Activated CD4-positive, alpha-beta T cell treated with anti-CD3 and anti-CD28 coated beads, Interleukin-2, amount 10 ng/mL, durations not matched to agents 24 days and 14 days (primary cell): ENCODE measurements at places on chromosomes 2 and 18.

- no peak for DNase-seq
Observed at GRCh38 chr2:16625759-16626158, 39.9 kb downstream of the CYRIA start.

GRCh38 chr2:197140045-197140444 lies 170.5 kb downstream of the ANKRD44 start:
- no peak for DNase-seq

DNA sequence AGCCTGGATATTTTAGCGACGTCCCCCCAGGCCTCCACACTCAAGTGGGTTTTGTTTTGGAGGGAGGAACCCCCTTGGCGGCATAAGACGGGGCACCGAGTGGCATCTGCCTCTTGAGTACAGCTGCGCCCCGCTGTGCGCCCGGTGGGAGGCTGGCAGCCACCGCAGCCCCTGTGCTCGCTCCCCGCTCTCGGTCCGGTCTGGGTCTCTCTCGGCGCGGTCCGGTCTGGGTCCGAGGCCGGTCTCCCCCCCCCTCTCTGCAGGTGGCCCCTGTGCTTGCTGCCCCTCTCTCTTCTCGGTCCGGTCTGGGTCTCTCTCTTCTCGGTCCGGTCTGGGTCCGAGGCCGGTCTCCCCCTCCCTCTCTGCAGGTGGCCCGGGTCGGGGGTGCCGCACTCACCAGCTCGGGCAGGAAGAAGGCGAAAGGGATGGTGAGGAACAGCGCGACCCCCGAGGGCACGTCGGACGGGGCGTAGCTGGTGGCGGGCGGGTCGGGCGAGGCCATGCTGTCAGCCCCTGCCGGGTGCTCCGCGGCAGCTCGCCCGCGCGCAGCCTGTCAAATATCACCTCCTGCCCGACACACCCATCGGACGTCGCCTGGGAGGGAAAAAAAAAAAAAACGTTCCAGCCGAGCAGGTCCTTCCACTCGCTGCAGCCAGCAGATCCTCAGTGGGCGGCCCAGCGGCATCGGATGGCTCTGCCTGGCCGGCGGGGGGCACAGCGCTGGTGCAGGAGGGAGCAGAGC lies at the start of gene MALL:
Gene MALL, minus strand, starts transcription at position 532 of the 742 bp plus-strand sequence. Its CDS starts 30 bp downstream, at position 502.
- DNase-seq = peak; percentile 47

GRCh38 chr2:37976411-37976810 lies 51.3 kb downstream of the RMDN2 start:
- no peak for DNase-seq

DNA sequence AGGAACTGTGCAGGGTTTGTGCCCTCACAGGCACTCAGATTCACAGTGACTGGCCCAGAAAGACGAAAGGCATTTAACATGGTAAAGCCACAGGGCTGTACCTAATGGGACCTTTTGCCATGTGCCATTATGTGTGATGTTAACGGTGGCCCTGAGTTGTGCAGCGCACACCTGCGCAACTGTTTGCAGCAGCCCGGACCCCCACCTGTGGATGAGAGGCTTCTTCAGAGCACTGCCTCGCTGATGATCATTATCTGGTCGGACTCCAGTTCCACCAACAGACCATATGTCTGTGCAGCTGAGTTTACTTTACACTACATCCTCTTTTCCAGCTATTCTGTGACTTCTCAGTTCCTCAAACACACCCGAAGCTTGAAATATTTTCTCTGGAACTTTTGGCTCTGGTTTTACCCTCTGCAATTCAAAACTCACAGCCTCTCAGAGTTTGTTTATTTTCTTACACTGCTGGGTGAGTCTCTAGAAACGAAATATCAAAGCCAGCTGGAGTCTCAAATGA lies 35.6 kb upstream of the UBE2F start:
- DNase-seq = no peak

DNA sequence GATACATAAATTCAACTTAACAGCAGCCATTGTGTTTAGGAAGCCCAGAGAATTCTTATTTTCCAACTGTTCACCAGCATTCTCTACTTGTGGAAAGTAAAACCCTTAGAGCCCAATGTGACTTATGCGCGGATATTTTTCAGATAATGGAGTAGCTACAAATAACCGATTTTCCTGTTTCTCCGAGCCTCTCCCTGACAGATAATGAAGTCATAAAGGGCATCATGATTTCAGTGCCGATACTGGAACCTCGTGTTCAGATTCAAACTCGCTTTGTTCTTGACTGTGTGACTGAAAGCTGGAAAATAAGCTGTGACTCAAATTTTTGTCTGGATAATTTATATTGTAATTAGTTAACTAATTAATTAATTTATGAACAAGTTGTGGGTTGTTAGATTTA lies 228.2 kb downstream of the VAPA start:
- no peak for DNase-seq

- peak; percentile 37 for DNase-seq
Observed at GRCh38 chr2:200604571-200605255, 18.9 kb downstream of the AOX1 start.

- no peak for DNase-seq
Observed at GRCh38 chr18:6752202-6752860, 22.8 kb downstream of the ARHGAP28 start.

GRCh38 chr2:186841940-186842339 lies 7.0 kb downstream of the ZSWIM2 start:
- DNase-seq = no peak

DNA sequence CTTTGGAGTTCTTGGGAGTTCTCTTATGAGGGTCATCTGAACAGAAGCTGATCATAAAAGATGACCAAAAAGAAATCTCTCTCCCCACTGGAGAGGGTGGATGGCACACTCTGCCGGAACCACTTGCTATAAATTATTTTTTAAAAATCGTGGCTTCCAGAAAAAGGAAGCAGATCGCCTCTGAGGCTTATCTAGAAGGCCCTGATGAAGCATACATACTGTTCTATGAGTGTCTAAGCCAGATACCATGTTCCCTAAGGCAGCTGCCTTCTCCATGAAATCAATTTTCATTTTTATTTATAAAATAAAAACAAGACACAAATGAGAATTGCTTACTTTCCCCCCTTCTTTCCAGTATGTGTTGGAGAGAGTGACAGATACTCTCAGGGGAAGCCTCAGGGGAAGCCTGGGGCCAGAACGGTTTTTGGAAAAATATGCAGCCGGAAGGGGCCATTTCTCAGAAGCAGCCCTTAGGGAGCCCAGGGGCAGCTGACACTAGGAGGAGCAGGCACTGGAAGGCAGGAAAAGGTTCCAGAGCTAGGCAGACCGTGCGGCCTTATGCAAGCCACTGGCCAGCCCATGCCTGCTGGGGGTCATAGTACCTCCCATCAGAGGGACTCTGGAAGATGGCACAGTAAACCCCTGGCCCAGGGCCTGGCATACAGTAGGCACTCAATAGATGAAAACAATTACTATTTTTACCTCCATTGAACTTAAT lies 130.6 kb downstream of the CABLES1 start:
- DNase-seq = no peak

- DNase-seq = no peak
Observed at GRCh38 chr2:48548840-48549239, 18.9 kb downstream of the STON1 start.

DNA sequence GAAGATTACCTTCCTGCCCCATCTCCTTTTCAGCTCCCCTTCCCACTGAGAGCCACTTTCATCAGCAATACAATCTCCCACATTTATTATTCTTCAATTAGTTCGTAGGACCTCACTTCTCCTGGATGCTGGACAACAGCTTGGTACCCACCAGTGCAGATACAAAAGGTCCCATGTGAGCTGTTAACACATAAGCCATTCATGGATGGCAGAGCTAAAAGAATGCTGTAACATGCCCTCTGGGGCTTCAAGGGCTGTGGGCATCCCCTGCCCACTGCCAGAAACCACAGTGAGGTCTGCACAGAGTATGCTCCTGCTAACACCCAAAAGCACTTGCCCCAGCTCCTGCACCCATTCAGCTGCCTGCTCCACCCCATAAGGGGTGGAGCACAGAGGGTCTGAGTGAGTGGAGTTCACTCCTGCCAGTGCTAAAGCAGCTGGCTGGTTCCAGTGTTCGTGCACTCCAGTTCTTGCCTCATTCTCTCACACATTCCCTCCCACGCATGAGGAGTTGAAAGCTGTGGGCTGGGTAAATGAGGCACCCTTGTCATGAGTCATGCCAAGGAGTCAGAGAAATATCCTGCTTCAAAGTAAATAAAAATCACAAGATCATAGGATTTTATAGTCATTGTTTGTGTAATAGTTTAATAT lies 305.9 kb upstream of the TMEFF2 start:
- no peak for DNase-seq

DNA sequence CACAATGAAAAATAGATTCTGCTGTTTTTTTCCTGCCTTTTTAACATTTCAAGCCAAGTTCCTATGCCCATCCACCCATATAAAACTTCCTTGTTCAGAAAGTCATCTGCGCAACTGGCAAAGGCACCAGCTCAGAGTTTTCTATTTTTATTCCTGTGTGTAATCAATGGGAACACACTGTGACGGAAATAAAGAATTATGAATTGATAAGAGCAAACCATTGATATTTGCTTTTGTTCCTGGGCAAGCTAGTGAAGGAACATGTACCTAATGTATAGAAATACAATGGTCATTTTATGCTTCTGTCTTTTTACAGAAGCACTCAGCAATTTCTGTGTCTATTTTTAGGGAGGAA lies 30.8 kb upstream of the AAK1 start:
- no peak for DNase-seq

- no peak for DNase-seq
Observed at GRCh38 chr2:106943468-106944200, 57.7 kb upstream of the ST6GAL2 start.

- no peak for DNase-seq
Observed at GRCh38 chr2:11373096-11373495, 28.7 kb upstream of the ROCK2 start.

DNA sequence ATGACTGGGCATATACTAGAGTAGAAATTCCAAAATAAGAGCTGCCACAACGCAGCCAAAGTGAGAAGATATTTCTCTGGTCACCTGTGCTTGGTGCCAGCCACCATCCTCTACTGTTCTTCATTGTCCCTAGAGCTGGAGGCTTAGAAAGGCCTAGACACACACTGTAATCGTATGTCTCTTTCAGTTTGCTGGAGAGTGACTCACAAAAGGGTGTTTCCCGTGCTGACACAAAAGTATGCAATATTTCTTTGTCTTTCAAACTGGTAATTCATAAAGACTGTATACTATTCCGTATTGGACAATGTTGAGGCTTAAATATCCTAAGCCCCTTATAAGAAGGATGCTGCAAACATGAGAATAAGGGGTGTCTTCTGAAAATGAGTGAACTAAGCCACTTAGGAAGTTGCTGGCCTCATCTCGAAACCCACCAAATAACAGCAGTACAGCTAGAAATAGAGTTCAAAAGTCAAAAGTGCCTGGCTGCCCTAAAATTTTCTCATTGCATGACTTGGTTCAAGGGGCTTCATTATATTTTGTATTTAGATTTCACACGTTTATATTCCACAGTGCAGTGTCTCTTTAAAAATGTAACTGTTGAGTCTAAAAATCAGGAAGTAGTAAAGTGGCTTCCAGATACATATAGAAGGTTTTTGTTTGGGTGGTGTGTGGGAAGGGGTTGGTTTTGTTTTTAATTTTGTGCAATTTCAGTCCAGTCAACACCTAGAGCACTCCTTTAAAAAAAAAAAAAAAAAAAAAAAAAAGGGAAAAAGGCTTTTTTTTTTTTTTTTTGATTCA lies 601.1 kb downstream of the ARHGAP15 start:
- DNase-seq = peak; percentile 63

DNA sequence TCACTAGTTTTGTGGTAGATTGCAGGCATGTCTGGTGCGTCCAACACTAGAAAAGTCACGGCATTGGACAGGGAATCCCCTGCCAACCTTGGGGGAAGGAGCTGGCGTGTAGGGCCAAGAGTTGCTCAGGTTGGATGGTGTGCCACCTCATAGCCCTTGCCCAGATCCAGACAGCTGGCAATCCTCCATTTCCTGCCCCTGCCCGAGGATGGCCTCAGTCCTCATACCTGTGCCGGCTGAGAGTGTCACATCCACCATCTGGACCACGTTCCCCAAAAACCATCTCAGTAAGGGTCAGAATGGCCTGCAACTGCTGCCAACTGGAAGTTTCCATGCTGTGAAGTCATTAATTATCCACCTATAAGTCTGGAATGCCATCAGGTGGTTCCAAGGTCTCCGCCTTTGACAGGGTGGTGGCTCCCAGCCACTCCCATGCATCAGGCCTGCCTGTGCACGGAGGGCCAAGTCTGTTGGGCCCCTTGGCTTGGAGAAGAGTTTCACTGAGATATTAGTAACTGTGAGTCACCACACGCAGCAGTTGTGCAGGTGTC lies 55.0 kb downstream of the IMPA2 start:
- no peak for DNase-seq

- DNase-seq = no peak
Observed at GRCh38 chr2:33903215-33903614, 304.1 kb upstream of the FAM98A start.

GRCh38 chr2:189633392-189633811 lies 27.9 kb upstream of the ASNSD1 start:
- DNase-seq = no peak

DNA sequence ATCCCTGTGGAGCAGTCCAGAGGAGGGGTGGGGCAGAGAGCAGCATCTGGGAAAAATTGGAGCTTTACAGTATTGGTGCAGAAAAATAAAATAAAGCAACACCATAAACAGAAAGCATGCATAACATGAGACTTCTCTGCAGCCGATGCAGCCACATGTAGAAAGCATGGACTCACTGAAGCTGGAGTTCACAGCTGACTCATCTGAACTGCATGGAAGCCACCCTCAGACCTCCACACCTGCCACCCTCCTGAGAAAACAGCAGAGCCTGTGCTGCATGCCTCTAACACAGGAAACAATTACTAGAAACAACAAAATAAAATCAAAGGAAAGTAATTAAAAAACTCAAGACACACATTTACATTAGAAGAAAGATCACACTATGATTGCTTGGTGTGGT lies 169.4 kb upstream of the ALKAL2 start:
- no peak for DNase-seq

DNA sequence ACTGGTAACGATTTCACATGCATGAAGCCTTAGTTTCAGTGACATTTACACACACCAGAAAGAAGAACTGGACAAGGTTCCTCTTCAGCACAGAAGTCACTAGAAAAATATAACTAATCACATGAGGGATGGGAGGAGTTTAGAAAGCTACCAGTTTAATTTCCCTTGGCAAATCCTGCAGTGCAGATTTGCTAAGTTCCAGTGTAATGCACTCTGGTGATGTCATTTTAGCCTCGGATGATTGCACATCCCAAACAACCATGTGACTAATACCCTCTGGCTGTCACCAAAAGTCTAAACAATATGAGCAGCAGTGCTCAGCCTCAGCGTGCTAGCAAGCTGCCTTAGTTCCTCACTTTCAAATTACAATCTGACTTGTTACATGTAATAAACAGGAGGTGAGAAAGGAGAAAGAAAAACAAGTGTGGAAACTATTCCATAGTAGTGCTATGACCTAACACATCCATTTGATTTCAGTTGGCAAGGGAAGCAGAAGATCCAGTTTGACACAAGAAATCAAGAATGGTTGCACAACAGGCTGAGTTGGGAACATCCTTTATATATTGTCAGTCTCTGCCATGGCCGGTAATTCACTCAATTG lies 35.3 kb upstream of the PPP1CB start:
- no peak for DNase-seq
